ENCODE measurements at places on chromosomes 11 and 22. TPM values are rescaled to one million over a fixed set of nuclear protein-coding genes. Genes with fewer than 3 reads are reported as not detected.

Gene NUP98
- total RNA-seq, result 62.0 TPM

DNA sequence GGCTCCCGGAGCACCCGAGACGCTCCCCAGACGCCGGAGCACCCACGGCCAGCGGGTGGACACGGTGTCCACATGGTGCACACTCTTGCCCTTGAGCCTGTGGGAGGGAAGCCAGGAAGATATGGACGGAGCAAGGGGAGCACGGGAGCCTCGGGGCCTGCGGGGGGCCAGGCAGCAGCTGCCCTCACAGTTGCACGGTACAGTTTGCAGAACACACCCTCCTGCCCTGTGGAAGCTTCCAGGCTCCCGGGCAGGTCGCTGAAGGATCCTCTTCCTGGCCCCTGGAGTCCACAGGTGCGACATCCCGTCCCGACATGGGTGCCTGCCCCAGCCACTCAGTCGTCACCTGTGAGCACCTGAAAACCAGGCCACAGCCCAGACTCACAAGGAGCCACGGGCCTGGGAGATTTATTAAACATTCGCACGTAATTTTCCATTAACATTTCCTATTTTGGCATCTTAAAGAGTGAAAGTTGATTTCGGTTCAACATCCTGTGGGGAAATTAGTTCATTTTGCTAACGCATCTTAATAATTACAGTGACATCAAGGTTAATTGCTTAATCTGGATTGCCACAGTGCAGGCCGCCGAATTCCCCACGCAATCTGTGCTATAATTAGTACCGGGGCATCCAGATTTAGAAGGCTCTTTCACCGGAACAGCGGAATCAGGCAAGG, 253.3 kb downstream of the BRD1 start:
- no peaks in the 10 kb centered on the region for H3K4me1 ChIP-seq
- no peaks in the 10 kb centered on the region for H3K27me3 ChIP-seq
- H3K36me3 ChIP-seq, result no peaks in the 10 kb centered on the region
- H3K4me3 ChIP-seq, result no peak overlapping the region
- DNase-seq, result no peak
- H3K27ac ChIP-seq, result peak overlapping the region; percentile 50

Gene MS4A12
- not detected for total RNA-seq

Gene MUC6
- 194 TPM for total RNA-seq

- H3K27ac ChIP-seq, result no peak overlapping the region
- H3K4me3 ChIP-seq, result no peak overlapping the region
- no peak for DNase-seq
Measured at GRCh38 chr11:72326151-72326848, 82.3 kb upstream of the PHOX2A start.

Data from body of pancreas (tissue), 4 donors.